ENCODE measurements at places on chromosomes 7 and 10. TPM values are rescaled to one million over a fixed set of nuclear protein-coding genes. Genes with fewer than 3 reads are reported as not detected.

DNA sequence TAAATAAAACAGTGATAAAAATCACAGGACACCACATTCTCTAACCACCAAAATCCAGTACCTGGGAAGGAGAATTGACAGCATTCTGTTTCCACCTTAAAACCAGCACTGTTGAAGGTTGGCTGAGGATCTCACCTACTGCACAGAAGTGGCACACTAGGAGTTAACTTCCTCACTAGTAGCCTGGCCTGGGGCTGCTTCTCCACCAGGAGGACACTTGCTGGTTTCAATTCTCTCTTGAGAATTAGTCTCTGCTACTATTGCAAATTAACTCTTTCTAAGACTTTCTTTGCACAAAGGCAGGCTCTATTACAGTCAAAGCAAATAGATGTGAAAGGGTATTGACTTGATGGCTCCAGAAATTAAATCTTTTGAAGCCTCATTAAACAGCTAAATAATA is 2.3 kb upstream of the CTTNBP2 start:
- DNase-seq: peak; percentile 52

DNA sequence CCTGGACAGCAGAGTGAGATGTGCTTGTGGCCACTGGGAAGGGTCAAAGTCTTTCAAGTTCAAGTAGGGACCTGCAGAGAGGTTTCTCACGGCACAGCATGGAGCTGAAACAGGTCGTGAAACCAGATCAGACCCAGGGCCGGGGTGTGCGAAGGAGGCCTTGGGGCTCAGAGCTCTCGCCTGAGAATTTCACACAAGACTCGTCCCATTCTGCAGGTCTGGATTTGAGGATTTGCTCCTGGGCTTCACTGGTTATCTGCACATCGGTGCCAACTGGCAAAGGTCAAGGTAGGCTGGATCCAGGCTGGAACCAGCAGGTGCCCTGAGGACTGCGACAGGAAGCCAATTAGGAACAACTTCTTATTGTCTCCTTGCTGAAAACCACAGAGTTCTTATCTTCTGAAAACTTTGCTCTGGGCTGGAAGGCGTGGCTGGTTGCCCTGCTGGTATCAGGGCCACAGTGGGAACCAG is 24.0 kb upstream of the GTF2I start:
- no peak for DNase-seq

- no peak for DNase-seq
Measured at GRCh38 chr7:16015981-16016380, 329.5 kb upstream of the MEOX2 start.

GRCh38 chr7:51158742-51159445 is 157.7 kb downstream of the COBL start:
- no peak for DNase-seq

The NFE2L3 gene
- 3.1 TPM for total RNA-seq

The MOGAT3 gene
- total RNA-seq: not detected

DNA sequence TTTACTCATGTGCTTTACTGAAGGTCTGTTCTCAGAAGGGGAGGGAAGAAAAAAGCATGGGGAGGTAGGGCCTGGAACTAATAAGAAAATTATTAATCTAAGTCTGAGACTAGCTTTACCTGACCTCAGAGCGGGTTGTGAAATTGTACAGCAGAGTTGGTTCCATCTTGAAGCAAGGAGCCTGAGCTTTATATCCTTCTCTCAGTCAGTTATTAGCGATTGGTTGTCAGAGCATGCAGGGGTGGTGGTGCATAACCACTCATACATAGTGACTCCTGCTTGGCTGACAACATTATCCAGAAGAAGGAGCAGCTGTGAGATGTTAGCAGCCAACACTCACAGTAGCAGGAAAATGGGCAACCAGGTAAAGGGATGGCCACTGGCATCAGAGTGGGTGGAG is 976.3 kb upstream of the LRRTM3 start:
- DNase-seq: no peak

DNA sequence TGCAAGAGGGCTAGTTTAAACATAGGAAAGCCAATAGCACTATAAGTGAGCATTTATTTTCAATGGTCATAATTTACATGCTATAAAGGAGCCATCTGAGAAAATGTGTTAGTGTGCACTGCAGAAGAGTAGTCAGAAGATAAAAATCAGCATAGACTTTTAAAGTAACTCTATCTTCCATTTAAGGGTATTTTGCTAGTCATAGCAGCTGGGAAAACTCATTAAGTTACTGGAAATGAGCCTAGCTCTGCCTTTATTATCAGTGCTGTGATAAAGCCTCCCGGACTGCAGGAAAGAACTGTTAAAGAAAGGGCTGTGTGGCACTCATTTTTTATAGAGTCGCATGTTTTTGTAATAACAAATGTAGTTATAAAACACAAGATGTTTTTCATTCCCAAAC is 825.8 kb upstream of the POM121L12 start:
- DNase-seq: no peak

- no peak for DNase-seq
Measured at GRCh38 chr7:128456255-128456725, 612 bp downstream of the HILPDA start.

GRCh38 chr7:25628446-25628845 is 400.2 kb upstream of the NPVF start:
- no peak for DNase-seq

DNA sequence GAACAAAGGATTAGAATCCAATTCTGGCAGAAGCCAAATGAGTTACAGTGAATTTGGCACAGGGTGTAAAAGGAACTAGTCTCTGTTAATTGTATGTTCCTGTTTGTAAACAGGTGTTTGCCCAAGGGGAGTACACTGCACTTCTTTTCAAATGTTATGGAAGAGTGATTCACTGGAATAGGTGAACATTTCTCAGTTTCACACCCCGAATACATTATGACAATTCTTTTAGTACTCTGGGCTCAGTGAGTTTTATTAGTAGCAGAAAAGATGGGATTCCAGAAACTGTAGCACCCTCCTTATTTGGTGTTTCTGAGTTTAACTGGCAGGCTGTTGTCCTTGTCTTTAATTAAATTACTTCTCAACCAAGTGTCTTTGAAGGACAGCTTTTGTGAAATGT is 329.2 kb downstream of the BBS9 start:
- DNase-seq: no peak

GRCh38 chr10:130045091-130045652 is 65.5 kb downstream of the C10orf143 start:
- DNase-seq: peak; percentile 59

The SPDYE16 gene
- 0.16 TPM for total RNA-seq

DNA sequence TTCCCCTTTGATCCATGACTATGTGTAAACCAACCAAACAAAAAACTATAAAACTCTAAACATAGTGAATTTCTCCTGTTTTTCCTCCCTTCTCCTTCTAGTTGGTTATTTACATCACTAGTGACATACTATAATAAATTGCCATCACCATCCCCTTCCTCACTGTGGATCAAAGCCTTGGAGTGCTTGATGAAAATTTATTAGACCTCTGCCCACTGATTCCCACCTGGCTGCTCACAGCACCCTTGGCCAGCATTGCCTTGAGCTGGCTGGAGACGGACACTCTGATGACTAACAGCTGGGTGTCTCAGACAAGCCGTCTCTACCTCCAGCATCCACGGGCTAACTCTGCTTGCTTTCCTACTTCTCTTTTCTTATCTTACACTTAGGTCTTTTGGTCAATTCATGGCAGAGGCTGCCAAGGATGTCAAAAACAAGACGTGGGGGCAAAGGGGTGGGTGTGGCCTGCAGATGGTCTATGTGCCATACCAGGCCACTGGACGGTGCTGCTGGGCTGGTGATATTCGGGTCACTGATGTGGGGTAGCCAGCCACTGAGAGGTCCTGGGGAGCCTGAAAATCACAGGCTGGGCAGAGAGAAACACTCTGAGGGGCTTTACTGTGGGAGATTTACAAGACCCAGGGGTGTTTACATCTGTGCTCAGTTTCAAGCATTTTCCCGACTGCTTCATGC is 207.8 kb downstream of the TAX1BP1 start:
- no peak for DNase-seq

DNA sequence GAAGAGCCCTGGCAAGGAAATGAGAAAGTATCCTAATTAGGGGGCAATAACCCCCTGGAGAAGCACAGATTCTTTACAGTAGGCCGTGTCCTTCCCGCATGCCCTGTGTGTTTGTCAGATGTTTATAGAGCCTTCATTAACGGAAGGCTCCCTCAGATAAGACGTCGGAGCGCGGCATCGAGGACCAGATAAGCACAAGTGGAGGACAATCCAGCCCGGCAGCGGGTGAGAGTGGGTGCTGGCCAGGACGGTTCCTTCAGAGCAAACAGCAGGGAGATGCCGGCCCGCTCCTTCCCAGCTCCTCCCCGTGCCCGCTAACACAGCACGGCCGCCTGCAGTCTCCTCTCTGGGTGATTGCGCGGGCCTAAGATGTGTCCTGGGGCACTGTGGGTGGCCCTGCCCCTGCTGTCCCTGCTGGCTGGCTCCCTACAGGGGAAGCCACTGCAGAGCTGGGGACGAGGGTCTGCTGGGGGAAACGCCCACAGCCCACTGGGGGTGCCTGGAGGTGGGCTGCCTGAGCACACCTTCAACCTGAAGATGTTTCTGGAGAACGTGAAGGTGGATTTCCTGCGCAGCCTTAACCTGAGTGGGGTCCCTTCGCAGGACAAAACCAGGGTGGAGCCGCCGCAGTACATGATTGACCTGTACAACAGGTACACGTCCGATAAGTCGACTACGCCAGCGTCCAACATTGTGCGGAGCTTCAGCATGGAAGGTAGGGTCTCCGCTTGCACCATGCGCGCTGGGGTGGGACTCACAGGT is at the start of gene GDF2:
Gene GDF2 (plus strand): TSS at position 155 of the 762 bp plus-strand sequence. CDS start 215 bp downstream, at position 370.
- no peak for DNase-seq

The ZNF727 gene
- 5.6 TPM for total RNA-seq

The LHPP gene
- total RNA-seq: 20.2 TPM

DNA sequence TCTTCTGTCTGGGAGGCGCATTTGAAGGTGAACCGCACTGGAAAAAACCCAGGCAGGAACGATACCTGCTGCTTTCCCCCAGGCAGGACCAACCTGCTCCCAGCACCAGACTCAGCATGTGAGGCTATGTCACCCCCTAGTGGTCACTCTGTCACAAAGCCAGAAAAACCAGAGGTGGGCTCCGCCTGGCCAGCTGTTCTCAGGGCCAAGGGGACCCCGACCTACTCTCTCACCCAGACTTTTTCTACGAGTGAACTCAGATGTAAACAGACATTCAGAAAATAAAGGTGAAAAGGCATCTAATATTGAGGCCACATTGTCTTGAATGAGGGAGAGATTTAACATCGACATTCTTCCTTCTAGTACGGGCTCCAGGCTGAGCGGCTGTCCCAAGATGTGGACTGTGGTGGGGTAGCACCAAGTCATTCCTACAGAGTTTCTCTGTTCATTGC is 117.3 kb downstream of the PRKAG2 start:
- DNase-seq: no peak

DNA sequence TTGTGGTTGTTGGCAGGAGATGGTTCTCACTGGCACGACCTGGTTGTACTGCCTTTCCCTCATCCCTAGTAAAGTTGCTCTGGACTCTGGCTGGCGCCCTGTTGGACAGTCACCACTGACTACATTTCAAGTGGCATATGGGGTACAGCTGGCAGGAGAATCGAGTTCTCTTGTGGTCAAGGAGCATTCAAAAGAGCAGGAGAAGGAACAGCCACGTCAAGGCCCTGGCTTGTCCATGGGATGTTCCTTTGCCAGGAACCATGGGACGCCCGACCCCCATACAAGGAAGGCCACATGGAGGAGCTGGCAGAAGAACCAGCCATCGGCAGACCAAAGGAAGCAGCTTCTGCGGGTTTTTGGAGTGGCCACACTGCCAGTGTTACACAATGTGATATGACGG is 87.0 kb upstream of the SLC25A13 start:
- no peak for DNase-seq

DNA sequence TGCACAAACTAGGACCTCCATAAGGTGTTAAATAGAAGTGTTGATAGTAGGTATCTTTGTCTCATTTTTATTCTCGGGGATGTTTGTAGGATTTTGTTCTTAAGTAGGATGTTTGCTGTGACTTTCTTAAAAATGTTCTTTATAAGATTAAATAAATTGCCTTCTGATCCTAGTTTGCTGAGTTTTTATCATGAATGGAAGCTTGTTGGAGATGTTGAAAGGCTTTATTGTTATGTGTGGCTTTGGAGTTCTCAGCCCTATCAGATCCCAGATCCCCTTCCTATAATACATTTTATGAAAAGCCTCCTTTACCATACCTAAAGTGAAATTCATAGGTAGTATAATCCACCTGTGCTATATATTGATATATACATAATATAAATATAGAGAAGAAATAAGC is 40.1 kb downstream of the NHLRC2 start:
- DNase-seq: no peak

The SPRN gene
- not detected for total RNA-seq

The PDZD7 gene
- total RNA-seq: 1.6 TPM

The CDH23 gene
- total RNA-seq: 7.5 TPM

GRCh38 chr10:25130906-25131305 is 43.9 kb upstream of the GPR158 start:
- no peak for DNase-seq

DNA sequence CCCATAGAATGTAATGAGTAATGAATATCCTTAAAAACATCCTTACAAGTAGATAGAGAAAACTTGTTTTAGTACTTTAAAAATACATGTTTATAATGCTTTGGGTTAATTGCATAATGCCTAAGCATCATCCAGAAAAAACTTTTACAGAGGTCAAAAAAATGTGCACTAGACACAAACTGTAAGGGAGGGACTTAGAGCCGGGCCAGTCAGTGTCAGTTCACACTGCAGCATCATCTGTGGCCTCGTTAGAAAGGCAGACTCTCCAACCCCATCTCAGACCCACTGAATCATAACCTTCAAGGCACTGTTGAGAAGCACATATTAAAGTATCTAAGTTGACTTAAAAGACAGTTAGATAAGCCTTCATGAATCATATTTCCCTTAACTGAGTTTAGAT is 230.1 kb upstream of the PRPS1L1 start:
- no peak for DNase-seq

The SRRM3 gene
- 3.0 TPM for total RNA-seq

DNA sequence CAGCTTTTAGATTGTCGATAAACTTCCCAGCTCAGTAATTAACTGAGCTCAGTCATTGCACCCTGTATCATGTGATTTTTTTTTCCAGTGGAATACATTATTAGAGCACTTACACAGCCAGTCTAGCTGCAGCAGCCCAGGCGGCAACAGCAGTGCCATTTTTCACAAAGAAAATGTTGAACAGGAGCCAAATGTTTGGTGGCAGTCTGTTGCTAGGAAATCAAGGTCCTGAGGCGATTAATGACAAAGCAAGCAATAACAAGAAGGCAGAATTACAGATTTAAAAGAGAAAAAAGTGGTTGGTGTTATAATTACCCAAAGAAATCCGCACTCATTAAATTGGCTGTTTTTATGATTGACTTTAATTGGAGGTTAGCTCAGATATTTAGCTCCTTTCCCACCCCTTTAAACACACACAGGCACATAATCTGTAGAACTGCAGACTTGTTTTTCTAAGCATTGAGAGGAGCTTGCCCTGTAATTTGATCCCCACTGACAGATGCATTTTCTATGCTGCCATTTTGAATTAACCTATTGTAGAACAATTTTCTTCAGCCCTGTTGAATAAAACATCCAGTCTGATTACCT is 267.4 kb downstream of the ADK start:
- no peak for DNase-seq

All from aorta (tissue), 5 donors.